ENCODE measurements at places on chromosomes 2 and 18.

GRCh38 chr2:63345285-63345633 lies 243.0 kb downstream of the WDPCP start:
- DNase-seq, result no peak

GRCh38 chr2:148643421-148643820 lies 1.1 kb upstream of the EPC2 start:
- no peak for DNase-seq

GRCh38 chr2:100206731-100207255 lies 64.4 kb upstream of the AFF3 start:
- no peak for DNase-seq

- no peak for DNase-seq
Measured at GRCh38 chr2:19425419-19425818, 67.0 kb upstream of the OSR1 start.

GRCh38 chr2:45836316-45836715 lies 184.8 kb downstream of the PRKCE start:
- DNase-seq, result no peak

- no peak for DNase-seq
Measured at GRCh38 chr2:111975819-111976218, 77.4 kb downstream of the MERTK start.

DNA sequence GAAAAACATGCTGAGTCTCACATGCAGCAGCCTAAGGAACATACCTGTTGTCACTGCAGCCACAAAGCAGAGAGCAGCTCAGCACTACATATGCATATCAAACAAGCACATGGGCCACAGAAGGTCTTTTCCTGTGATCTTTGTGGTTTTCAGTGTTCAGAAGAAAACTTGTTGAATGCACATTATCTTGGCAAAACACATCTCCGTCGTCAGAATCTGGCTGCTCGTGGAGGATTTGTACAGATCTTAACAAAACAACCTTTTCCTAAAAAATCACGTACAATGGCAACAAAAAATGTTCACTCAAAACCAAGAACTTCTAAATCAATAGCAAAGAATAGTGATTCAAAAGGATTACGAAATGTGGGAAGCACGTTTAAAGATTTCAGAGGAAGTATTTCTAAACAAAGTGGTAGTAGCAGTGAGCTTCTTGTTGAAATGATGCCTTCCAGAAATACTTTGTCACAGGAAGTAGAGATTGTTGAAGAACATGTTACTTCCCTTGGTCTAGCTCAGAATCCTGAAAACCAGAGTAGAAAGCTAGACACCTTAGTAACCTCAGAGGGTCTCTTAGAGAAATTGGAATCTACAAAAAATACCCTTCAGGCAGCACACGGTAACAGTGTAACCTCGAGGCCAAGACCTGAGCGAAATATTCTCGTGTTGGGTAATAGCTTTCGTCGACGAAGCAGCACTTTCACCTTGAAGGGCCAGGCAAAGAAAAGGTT lies 34.1 kb downstream of the ZNF407 start:
- no peak for DNase-seq

DNA sequence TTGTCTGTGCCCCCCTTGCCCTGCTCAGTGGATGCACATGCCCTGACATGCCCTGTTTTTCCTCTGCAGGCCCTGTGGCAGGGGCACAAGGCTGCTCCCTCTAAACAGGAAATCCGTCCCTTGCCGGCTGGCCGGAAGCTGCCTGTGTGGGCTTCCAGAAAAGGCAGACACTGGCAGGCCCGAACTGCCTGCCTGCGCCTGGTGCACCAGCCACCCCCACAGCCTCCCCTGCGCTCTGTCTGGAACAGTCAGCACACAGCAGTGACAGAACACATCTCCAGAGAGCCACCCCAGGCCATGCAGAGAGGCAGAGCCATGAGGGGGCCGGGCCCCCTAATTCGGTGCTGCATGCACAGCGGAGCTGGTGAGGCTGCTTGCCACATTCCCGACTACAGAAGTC lies 33.5 kb downstream of the LOXHD1 start:
- no peak for DNase-seq

- no peak for DNase-seq
Measured at GRCh38 chr2:236754271-236754944, 184.8 kb downstream of the ACKR3 start.

DNA sequence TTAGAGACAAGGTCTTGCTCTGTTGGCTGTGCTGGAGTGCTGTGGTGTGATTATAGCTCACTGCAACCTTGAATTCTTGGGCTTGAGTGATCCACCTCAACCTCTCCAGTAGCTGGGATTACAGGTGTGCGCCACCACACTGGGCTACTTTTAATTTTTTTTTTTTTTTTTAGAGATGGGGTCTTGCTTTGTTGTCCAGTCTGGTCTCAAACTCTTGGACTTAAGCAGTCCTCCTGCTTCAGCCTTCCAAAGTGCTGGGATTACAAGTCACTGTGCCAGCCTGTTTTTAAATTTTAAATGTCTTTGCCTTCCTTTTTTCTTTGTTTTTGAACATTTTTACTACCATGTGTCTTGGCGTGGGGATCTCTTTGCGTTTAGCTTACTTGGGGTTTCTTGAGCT lies 32.5 kb downstream of the TAF4B start:
- DNase-seq, result no peak

GRCh38 chr2:77008853-77009252 lies 513.3 kb downstream of the LRRTM4 start:
- no peak for DNase-seq

DNA sequence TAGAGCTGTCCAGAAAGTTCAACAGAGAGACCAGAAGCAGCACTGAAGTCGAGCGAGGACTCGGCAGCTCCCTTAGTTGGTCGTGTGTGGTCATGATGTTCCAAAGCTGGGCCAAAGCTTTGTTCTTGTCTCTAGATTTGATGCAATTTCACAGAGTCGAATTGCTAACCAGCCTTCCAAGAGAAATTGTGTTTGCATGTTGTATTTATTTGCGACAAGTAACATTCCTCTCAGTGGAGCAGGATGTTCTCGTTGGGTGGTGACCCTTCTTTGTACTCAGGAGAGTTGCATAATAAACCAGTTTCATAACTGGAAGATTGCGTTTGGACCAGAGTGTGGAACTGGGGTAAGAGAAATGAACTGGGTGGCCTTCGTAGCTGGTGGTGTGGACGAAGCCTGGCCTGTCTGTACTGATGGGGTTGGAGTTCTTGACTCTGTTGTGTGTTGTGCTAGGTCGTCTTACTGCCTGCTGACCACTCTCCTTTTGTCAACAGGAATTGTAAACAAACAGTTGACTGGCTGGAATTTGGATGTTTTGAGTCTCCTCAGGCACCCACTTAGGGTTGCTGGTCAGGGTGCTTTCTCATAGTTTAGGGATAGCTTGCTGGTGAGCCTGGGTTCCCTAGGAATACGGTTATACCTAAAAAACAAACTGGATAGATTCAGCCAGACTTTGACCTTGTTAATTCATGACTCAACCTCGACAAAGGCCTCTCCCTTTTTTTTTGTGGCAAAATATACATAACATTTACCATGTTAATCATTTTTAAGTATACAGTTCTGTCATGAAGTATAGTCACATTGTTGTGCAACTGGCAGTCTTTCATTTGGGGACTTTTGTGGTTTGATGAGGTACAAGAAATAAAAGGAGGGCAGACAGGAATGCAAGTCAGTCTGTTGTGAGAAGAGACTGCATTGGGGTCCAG lies 28.9 kb upstream of the TOGARAM2 start:
- no peak for DNase-seq

DNA sequence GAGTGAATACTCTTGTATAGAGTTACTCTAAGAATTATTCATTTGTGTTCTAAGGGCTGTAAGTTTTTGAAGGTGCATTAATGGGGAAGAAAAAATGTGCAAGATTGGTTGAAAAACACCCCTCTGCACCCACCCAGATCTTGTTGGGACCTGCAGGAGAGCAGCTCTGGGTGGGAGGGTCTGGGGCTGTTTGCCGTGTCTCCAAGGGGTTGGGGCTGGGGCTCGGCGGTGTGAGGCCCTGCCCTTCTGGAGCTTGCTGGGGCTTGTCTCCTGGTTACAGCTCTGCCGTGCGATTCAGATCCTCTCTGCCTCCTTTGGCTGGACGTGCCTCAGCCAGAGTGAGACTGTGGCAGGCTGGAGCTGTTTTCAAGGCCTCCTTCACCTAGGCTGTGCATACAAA lies 26.1 kb downstream of the IGFBP2 start:
- no peak for DNase-seq

GRCh38 chr2:226440127-226440918 lies 359.3 kb downstream of the IRS1 start:
- no peak for DNase-seq

GRCh38 chr2:33890686-33891085 lies 291.6 kb upstream of the FAM98A start:
- DNase-seq, result no peak

GRCh38 chr2:197803033-197803444 lies 1.4 kb upstream of the PLCL1 start:
- no peak for DNase-seq

DNA sequence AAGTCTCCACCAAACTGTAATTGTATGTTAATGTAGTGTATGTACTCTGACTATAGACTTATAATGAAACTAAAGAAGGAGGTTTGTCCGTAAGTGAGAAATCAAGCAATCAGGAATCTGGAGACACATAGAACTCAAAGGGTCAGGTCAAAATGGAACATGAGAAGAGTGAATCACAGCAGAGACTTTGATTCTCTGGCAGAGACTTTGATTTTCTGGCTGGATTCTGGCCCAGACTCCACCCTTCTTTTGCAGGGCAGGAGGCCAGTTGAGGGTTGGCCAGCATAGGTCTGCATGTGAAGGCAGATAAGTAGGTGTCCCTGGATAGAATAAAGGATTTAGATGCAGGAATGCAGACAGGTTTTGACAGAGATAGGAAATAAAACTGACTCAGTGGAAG lies 11.0 kb upstream of the NCKAP5 start:
- no peak for DNase-seq

GRCh38 chr2:46837704-46838103 lies 77.9 kb downstream of the MCFD2 start:
- no peak for DNase-seq

- DNase-seq, result no peak
Measured at GRCh38 chr2:108266218-108266617, 22.5 kb upstream of the SULT1C2 start.

DNA sequence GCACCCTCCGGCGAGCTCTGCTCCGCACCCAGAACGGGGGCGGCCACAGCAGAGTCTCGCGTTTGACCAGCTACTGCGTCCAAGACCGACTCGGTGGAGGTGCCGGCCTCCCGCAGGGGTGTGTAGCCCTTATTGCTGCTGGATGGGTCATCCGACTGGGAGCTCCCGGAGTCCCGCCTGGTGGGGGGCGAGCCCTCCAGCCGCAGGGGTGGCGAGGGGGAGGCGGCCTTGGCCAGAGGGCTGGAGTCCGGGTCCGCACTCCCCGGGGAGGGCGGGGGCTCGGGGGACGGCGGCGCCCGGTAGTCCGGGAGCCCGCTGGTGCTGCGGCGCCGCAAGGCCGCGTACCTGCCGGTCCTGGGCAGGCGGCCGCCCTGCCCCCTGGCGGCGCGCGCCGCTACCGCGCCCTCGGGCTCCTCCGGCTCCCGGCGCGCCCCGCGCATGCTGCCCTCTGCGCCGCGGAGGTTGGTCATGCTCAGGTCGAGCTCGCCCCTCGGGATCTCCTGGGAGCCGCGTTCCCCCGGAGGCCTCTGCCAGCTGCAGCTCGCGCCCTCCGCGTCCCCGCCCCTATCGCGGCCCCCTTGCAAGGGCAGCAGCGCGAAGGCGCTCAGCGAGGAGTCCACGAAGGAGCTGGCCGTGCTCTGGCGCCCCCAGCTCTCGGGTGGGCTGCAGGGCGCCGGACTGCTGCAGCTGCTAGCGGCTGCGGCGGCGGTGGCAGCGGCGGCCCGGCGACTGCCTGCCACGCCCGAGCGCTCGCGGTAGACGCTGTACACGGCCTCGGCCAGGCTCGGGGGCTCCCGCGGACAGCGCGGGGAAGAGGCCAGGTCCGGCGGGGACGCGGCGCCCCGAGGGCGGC lies 4.8 kb downstream of the TMEM200C start:
- no peak for DNase-seq

DNA sequence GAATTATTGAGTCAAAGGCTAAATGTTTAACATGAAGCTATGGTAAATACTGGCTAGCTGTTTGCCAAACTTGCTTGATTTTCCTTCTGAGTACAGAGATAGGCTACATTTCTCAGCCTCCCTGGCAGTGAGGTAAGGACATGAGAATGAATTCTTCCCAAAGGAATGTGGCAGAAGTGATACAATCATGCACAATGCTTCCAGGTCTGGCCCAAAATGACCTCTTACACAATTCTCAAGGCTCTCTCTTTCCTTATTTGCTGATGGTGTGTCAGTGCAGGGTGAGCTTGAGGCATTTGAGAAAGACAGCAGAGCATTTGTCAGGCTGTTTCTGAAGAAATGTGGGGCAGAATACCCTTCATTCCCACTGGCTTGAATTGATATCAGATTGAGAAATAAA lies 95.6 kb upstream of the NABP1 start:
- DNase-seq, result no peak

GRCh38 chr2:213068676-213069359 lies 82.6 kb downstream of the IKZF2 start:
- no peak for DNase-seq

DNA sequence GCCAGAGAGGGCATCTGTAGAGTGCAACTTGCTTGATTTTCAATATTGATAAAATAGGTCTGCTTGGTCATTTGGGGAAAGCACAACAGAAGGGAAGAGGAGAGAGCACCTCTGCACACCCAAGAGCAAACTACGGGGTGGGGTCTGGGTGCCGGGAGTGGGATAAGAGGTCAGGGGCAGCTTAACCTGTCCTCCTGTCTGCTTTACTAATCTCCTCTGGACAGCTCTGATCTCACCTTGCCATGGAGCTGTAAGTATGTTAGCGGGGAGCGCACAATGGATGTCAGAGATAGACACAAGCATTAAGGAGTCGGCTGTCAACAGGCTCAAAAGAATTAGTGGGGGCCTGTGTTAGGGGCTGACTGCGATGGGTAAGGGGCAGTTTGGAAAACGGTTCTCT lies 328.7 kb downstream of the CYRIA start:
- no peak for DNase-seq

DNA sequence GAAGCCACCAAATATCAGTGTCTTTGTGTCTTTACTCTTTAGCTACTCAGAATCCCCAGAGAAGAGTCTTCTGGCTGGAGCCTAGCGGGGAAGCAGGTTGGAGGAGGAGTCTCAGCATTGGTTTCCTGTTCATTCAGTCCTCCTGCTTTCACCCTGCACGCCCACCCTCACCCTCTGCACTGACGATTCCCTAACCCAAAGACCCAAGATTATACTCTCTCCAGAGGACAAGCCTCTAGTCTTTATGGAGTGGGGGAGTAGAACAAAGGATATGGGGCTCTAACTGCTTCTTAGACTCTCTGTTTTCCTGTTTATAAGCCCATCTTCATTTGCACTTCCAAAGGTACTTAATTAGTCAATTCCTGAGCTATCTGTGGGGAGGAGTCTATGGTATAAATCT lies 338.8 kb downstream of the AGPS start:
- no peak for DNase-seq

DNA sequence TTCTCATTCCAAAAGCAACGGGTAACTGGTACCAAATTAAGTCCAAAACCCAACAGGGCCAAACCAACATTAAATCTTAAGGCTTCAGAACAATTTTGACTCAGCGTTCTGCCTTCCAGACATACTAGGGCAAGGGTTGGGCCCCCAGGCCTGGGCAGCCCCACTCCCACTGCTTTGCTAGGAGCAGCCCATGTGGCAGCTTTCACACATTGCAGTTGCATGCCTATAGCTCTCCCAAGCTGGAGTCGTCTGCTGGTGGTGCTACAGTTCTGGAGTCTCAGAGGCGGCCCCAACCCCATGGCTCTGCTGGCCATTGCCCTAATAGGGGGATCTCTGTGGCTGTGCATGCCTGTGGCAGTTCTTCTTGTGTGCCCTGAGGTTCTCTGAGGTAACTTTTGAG lies 37.6 kb upstream of the CD226 start:
- no peak for DNase-seq

Data from stimulated activated CD8-positive, alpha-beta memory T cell treated with anti-CD3 and anti-CD28 coated beads, Interleukin-15, amount 100 ng/mL, for 1 hour (primary cell).